CD4-positive, alpha-beta T cell treated with Interleukin-4 for 4 hours (primary cell): ENCODE measurements at places on chromosomes 7 and 10.

DNA sequence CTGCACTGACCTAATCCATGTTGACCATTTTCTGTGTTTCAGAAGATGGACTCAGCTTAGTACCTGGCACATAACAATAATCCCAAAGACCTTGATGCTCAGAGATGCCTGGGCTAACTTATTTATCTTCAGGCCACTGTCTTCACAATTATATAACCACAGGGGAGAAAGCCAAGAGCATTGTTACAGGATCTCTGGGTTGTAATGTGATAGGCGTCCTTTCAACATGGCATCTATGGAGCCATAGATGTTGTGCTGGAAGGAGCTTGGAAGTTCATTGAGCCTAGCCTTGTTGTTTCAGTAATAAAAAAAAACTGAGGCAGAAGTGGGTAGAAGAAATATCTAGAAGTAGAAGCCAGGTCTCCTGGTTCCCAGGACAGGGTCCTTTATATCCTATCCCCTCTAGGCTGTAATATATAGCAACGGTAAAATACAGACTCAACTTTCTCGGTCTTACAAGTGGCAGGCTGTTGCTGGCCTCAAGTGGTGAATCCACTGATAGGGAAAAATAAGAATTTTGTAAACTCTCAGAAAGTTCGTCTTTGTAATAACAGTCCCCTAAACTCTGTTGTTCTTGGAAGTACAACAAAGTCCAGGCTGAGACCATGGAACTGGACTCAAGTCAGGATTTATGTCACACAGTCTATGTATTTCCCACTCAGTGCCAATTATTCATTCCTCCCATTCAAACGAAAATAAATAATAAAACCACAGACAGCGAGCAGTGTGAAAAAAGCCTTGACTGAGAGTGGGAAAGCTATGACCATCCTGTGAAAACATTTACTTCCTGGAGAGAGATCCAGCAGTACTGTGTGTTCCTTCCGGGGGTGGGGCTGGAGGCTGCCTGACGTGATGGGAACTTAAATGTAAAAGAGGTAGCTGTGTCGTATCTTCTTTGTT lies 277.6 kb downstream of the REEP3 start:
- no peak for DNase-seq

DNA sequence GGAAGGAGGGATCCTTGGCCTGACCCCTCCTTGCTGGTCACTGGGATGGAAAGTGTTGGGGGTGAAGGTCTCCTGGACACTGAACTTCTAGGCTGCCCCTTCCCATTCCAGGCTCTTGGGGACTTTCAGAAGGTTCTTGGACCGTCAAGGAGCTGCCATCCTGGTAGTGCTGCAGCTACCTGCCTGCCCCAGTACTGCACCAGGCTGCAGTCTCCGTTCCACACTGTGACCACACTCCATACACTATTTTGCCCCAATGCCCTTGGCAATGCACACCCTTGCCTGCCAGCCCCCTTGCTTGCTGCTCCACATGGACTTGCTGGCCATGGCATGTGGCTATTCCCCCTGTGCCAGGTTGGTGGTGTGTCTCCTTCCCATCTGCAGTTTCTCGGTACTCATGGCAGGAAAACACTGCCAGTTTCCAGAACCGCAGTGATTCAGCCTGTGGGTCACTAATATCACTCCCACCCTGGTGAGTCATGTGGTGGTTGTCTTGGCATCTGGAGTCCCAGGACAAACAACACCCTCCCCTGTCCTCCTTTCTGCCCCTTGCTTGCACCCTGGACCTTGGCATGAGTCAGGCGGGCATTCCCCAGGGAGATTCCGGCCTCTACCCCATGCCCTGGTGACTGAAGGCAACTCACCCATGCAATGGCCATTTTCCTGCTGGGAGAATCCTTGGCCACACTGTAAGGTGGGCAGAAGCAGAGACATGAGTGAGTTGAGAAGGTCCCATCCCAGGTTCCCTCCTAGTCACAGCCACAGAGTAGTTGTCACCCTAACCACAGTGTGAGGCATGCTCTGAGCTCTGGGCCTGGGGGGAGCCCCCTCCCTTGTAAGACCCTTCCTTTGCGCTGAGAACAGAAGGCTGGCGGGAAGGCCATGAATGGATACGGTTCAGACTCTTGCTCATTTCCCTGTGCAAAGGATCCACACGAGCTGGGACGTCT lies 32.8 kb downstream of the GOLGA7B start:
- DNase-seq, result peak; percentile 23

DNA sequence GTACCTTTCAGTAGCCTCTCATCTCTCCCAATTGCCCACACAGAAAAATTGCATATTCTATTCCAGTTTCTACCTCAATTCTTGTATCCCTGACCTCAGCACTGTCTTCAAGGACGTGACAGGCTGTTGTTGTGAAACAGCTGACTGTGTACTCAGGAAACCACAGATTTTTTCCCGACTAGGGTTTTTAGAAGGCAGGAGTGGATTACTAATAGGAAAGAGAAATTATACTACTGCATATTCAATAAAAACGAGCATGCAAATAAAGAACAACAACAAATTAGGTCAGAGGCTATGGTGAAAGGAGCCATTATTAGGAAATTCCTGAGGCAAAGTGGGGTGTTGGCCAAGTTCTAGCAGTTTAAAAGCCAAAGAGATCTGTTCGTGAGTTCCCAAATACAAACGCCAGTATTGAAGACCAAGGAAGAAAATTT lies 93.4 kb downstream of the DOCK4 start:
- no peak for DNase-seq

DNA sequence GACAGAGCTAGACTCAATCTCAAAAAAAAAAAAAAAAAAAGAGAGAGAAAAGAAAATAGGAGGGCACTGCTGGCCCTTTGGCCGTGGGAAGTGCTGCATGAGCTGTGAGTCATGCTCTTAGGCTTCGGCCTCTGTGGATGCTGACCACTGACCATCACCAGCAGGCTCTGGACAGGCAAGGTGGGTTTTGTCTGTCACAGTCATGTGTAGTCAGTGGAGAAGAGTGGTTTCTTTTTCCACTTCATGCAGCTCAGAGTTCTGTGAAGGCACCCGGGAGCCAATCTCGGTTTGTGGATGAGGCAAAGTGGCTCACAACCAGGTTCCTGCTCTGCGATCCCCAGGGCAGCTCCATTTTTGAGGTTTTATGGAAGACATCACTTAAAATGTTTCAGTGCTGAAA lies 58.1 kb downstream of the PRTFDC1 start:
- DNase-seq, result no peak
